ENCODE measurements at places on chromosomes 6 and 20.

GRCh38 chr20:54646156-54646517, 170.7 kb downstream of the DOK5 start:
- DNase-seq: no peak

DNA sequence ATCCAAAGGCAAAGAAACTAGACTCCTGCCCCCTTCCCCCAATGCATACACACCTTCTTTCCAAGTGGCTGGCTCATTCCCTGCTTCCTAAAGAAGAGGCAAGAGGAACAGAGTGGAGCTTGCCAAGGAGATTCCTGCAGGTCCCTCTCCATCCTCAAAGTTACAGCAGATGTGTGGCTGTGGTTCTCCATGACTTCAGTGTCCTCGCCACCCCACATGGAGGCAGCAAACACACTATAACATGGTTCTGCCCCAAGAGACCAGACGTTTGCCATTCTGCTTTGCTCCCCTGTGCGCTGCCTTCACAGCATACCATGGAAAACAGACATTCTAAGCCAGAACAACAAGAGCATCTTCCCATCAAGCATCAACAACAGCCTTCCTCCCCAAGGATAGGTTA, 84.4 kb downstream of the BACH2 start:
- no peak for DNase-seq

- DNase-seq: no peak
Observed at GRCh38 chr6:3322366-3322890, 63.7 kb downstream of the PSMG4 start.

GRCh38 chr6:44966449-44967092, 361.6 kb upstream of the RUNX2 start:
- DNase-seq: no peak

DNA sequence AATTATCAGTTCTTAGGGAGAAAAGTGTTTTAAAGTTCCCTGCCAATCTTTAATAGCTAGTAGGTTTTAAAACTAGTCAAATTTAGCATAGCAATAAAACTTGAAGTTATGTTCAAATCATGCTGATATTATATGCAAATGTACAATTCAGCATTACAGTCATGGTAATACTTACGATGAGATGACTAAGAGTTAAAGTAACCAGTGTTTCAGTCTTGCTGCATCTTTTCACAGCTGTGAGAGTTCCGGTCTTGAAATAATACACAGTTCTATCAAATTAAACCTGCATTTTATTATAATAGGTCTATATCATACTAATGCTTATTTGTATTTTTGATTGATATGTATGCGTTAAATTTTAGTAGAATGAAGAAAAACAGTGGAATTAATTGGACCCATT, 26.1 kb downstream of the POPDC3 start:
- DNase-seq: no peak

GRCh38 chr6:43093436-43094289, 17.5 kb downstream of the PTK7 start:
- no peak for DNase-seq

DNA sequence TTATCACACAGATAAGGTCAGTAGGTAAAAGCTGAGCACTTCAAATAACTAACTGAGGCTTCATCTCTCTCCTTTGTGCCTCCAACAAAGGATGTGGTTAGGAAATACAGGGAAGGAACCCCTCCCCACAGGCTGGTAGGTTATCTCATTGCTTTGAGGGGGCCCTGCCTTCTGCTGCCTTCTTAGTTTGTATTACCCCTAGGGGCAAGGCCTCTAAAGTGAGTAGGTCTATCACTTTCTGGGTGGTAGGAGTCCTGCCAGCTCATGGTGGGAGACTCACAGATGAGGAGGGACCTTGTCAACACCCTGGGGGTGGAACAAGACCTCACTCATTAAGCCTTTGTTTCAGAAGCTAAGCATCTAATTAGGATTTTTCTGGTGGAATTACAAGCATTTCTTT, 34.6 kb downstream of the EDN1 start:
- no peak for DNase-seq

DNA sequence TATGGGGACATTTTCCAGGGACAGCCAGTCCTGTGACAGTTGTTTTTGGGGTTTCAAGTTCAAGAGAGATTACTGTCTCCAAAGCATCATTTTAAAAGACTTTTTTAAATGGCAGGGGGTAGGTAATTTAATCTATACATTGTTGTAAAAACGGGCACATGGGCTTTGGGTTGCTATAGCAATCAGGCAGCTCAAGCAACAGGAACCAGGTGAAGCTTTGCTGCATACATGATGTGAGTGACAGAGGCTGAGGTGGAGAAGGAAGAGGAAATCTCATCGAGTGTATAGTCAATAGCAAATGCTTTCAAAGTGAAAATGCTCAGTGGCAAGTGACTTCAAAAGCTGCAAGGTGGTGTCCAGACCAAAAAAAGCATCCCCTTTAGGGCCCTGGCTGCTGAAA, 277.4 kb upstream of the JAG1 start:
- DNase-seq: no peak

DNA sequence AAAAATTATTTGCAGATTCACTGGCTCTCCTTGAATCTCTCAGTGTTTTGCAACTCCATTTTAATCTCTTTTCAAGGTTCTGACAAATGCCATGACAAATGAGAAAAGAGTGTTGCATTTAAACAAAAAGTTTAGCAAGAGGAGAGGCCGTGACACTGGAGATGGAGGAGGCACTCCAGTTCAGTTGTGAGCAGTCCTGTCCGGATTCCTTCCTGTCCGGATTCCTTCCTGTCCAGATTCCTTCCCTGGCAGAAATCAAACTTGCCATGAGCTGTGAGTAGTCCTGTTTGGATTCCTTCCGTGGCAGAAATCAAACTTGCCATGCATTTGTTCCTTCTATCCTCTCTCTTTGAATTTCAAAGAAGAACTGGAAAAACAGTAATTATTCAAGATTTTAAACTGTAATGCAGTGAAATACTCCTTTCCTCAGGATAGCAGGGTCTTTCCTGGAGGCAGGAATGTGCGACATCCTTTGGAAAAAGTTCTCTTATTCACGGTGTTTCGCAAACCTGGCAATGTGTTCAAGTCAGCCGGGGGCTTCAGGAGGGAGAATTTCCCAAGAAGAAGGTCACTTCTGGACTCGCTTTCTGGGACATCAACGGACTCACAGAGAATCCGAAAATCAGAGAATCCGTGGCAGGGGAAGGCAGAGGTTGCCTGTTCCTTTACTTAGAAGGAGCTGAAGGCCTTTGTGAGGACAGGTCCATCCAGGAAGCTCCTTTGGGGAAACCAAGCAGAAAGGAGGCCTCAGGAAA, 48.7 kb upstream of the DACT2 start:
- DNase-seq: no peak

DNA sequence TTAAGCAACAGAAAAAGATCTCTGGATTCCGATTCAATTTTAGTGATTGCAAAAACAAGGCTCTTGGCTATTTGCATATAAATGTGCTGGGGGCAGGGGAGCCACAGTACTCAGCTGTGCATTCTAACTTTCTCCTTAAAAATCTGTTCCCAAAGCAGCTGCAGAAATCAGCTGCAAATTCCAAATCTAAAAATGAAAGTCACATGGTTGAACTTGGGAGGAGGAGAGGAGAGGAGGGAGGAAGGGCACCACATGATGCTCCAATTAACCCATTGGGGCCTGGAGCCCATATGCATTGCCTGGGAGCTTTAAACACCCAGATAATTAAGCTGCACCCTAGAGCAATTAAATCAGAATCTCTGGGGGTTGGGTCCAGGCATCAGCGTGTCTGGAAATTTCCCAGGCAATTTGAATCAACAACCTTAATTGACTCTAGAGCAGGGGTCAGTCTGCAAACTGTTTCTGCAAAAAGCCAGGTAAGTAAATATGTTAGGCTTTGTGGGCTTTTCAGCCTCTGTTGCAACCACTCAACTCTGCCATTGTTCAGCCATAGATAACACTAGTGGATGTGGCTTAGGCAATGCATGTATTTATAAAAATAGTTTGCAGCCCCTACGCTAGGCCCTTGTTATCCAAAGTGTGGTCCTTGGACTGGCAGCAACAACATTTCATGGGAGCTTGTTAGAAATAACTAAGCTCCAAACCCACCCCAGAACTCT, 508.1 kb downstream of the KIF16B start:
- no peak for DNase-seq

- no peak for DNase-seq
Observed at GRCh38 chr6:12345694-12346058, 55.5 kb downstream of the EDN1 start.

DNA sequence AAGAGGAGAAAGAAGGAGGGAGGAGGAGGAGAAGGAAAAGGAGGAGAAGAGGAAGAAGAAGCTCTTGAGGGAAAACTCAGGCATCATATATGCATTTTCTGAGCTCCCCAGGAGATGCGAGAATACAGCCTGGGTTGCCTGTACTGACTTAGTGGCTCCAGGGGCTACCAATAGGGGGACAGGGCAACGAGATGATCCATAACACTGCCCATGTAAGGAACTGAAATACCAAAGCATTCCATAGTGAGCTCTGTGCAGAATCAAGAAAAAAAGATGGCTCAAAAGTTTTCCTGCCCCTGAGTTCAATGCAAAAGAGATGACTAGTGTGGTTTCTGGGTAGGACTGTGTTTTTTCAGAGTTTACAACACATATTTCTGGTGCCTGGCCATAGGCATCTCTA, 258.7 kb downstream of the ALDH8A1 start:
- no peak for DNase-seq
